Right lobe of liver (tissue), 6 donors: ENCODE measurements at places on chromosomes 3 and 15. TPM values are rescaled to one million over a fixed set of nuclear protein-coding genes. Genes with fewer than 3 reads are reported as not detected.

GRCh38 chr3:171495413-171495812, 35.2 kb upstream of the TNIK start:
- DNase-seq: no peak

- no peak for DNase-seq
Observed at GRCh38 chr3:107236655-107237337, 140.4 kb upstream of the CCDC54 start.

Gene NCKIPSD
- 6.8 TPM for total RNA-seq

- no peak for DNase-seq
Observed at GRCh38 chr3:192011137-192011536, 550.2 kb downstream of the PYDC2 start.

DNA sequence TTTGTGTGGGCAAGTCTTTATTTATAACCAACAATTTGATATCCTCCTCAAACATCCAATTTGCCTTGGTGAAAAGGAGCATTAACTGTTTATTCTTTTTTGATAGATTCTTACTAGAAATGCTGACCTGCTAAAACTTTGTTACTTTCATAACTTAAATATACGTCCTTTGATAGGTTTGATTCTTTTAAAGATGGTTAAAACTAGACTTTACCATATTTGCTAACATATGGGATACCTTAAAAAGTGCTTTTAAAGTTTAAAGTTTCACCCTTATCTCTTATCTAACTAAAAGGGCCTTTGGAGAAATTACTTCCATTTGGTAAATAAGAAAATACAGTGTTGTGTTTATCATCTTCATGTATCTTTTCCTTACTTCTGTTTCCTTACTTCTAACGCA, 266.6 kb upstream of the UBE2E1 start:
- no peak for DNase-seq

- no peak for DNase-seq
Observed at GRCh38 chr3:130728037-130728436, 18.6 kb downstream of the PIK3R4 start.

- peak; percentile 62 for DNase-seq
Observed at GRCh38 chr3:133038089-133038730, at the start of gene TMEM108. Gene TMEM108 (plus strand): TSS chr3:133038391.

DNA sequence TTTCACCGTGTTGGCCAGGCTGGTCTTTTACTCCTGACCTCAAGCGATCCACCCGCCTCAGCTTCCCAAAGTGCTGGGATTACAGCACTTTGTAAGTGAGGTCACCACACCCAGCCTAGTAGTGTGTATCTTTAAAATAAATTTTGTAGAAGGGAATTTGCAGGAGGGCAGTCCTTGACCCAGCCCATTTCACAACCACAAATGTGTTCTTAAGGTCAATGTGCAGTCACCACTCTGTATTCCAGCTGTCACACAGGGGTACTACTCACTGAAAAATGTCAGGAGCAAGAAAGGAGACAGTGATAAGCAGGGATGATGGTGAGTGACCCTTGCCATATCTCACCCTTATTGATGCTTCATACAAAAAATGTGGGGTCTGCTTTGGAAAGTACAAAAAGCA, 98.5 kb downstream of the FRMD5 start:
- DNase-seq: no peak

DNA sequence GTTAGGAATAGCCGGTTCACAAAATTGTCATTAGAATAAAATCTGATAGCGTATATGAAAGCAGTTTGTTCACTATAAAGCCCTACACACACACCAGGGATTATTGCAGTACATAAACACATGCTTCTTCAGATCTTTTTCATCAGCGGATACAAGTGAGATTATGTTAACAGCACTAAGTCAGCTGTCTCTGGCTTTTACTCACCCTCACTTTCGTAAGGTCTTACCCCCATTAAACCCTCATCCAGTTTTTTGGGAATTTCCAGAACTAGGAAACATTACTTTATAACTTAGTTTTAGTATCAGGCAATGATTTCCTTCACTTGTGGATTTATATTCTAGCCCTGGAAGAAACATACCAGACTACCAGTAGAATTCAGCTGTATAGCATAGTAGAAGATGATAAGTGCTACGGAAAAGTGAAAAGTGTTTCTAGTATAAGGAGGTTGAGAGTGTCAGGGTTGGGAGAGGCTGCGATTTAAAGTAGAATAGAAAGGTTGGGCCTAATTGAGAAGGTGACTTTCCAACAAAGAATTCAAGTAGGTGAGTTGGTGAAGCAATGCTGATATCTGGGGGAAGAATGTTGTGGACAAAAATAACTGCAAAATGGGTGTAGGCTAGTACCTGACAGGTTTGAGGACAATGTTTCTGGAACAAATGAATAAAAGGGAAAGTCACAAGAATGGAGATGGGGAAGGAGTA, 22.7 kb downstream of the TMEM207 start:
- no peak for DNase-seq

Gene TGM4
- not detected for total RNA-seq

Gene RARRES1
- 8.1 TPM for total RNA-seq

DNA sequence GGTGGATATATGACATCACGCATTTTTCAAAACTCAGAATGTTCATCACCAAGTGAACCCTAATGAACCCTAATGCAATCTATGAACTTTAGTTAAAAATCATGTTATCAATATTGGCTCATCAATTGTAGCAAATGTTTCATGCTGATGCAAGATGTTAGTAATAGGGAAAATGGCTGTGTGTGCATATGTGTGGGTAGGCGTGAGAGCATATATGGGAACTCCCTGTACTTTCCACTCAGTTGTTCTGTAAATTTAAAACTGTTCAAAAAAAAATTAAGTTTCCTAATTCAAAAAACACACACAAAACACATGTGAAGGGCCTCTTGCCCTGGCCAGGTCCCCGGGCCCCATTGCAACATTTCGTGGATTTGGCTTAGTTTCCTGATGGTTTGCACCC, 89.7 kb upstream of the PROK2 start:
- no peak for DNase-seq

Gene AMOTL2
- 21.2 TPM for total RNA-seq

DNA sequence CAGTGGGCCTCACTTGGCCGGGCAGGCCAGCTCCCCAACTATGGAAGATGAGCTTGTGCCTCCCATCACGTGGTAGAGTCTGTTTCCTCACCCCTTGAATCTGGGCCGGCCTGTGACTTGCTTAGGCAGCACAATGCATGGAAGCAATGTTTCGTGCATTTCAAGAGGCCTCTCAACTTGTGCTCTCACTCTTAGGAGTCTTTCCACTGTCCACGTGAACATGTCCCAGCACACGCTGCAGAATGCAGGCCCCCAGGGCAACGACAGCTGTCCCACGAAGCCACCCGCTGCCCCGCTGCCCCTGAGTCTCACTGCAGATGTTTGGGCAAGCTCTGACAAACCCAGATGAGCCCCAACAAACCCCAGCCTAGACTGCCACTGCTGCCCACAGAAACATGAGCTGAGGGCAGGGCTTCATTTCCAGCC, 27.2 kb upstream of the SLC41A3 start:
- DNase-seq: peak; percentile 54

Gene GPR27
- 0.20 TPM for total RNA-seq

DNA sequence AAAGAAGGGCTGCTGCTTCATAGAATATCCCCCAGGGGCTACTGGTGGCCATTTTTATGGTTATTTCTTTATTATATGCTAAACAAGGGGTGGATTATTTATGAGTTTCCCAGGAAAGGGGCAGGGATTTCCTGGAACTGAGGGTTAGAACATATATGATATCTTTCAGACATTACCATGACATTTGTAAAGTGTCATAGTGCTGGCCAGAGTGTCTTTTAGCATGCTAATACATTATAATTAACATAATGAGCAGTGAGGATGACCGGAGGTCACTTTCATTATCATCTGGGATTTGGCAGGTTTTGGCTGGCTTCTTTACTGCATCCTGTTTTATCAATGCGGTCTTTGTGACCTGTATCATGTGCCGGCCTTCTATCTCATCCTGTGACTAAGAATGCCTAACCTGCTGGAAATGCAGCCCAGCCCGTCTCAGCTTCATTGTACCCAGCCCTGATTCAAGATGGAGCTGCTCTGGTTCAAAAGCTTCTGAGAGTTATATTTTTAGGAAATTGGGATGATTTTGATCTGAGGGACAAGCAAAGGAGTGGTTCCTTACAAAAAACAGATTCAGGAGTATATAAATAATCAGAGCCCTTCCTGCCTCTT, 9.1 kb upstream of the ZBTB20 start:
- no peak for DNase-seq

DNA sequence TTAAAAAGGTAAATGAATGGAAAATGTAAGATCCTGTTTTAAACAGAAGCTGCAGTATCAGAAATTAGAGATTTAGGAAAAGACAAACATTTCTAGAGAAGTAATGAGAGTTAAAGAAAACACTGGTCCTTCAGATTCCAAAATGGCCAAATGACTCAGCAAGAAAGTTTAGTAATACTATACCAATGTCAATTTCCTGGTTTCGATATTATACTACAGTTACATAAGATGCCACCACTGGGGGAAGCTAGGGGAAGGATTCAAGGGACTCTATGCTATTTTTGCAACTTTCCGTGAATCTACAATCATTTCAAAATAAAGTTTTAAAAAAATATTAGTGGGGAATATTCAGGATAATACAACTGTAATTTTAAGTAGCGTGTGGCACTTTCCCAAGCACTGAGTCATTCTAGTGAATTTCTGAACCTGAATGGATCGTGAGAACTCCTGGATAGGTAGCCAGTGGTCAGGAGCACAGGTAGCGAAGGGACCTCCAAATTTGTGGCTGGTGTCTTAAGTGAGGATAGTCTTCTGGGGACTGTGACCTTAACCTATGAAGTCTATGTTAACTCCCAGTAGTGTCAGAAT, 37.6 kb downstream of the TMCC1 start:
- no peak for DNase-seq

Gene FMN1
- total RNA-seq: 5.7 TPM

- no peak for DNase-seq
Observed at GRCh38 chr3:44989636-44990373, 13.8 kb downstream of the EXOSC7 start.

GRCh38 chr3:156497326-156497725, 57.6 kb downstream of the SSR3 start:
- no peak for DNase-seq

Gene MDFIC2
- total RNA-seq: not detected

GRCh38 chr15:36988947-36989346, 111.4 kb downstream of the MEIS2 start:
- no peak for DNase-seq

GRCh38 chr3:151276687-151277042, 1.7 kb downstream of the P2RY14 start:
- no peak for DNase-seq

DNA sequence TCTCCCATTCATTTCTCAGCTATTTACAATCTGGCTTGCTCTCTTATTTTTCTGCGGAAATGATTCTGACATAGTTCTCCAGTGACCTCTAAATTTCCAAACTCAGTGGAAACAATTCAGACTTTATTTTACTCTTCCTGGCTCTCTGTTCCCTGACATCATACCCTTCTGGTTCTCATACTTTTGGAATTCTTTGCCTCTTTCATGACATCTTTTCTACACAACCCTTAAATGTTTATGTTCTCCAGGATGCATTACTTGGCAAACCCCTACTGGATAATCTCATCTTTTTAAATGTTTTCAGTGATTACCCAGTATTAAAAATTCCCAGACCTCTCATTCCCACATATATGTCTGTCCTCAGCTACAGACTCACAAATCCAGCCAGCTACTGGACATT, 23.9 kb upstream of the PLSCR4 start:
- DNase-seq: no peak

GRCh38 chr3:127820221-127820825, 2.0 kb downstream of the MGLL start:
- peak; percentile 66 for DNase-seq

DNA sequence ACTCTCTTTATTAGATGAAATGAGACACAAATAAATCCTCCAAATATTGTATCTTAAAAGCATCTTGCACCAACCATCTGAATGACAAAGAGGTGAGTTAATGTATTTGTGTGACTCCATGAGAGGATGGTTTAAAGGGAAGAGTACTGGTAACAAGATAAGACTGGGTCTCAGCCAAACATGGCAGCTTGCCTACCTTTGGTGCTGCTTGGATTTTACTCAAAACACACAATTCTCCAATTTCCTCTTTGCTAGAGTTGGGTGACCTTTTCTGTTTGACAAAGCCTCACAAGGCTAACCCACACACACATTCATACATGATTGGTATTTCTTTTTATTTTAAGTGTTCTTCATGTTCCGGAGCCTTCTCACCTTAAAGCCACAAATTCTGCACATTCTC, 506.4 kb downstream of the FGF12 start:
- DNase-seq: peak; percentile 42

Gene ZMAT3
- 7.6 TPM for total RNA-seq

DNA sequence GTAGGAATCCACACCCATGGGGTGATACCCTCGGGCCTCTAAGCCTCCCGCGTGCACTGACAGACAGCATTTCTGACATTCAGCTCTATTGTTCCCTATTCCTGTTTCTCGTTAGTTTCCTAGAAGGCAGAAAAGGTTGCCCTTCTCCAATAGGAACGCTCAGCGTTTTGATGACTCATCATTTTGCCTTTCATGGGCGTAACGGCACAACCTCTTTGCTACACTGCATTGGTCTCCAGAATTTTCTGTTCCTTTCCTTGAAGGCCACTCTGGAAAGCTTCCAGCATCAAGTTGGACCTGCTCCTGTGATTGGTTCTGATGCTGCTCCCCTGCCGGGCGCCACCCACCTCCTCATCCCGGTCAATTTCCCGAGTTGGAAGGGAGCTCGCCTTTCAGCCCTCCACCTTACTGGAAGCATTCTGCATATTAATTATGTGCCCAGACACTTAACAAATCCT, 13.0 kb upstream of the TNK2 start:
- peak; percentile 16 for DNase-seq

Gene MINAR1
- total RNA-seq: not detected

Gene MED12L
- 0.39 TPM for total RNA-seq

Gene TUBGCP5
- 15.6 TPM for total RNA-seq

DNA sequence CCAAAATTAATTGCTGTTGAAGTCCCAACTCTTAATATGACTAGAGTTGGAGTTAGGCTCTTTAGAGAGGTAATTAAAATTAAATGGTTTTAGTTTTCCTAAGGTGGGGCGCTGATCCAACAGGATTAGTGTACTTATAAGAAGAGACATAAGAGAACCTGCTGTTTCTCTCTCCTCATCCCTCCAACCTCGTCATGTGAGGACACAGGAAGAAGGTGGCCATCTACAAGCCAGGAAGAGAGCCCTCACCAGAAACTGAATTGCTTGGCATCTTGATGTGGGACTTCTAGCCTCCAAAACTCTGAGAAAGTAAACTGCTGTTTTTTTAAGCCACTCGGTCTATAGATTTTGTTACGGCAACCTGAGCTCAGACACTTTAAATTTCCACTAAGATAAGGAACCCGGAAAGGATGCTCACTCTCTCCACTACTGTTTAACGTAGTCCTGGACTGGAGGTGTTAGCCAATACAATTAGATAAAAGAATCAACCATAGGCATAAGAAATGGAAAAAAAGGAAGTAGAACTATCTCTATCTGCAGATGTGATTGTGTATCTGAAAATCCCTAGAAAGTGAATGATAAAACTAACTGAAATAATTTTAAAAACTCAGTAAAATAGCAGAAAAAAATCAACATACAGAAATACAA, 26.8 kb downstream of the DCBLD2 start:
- DNase-seq: no peak

Gene SNTN
- total RNA-seq: not detected

Gene CPNE9
- not detected for total RNA-seq

GRCh38 chr3:135766115-135766514, 199.4 kb upstream of the PPP2R3A start:
- no peak for DNase-seq

Gene GLT8D1
- 43.0 TPM for total RNA-seq

Gene CKMT1B
- not detected for total RNA-seq

Gene SCAPER
- 11.7 TPM for total RNA-seq

Gene PLSCR2
- not detected for total RNA-seq

- DNase-seq: no peak
Observed at GRCh38 chr3:133964547-133964946, 65.2 kb downstream of the SLCO2A1 start.
